ENCODE measurements at places on chromosomes 3 and 15.

DNA sequence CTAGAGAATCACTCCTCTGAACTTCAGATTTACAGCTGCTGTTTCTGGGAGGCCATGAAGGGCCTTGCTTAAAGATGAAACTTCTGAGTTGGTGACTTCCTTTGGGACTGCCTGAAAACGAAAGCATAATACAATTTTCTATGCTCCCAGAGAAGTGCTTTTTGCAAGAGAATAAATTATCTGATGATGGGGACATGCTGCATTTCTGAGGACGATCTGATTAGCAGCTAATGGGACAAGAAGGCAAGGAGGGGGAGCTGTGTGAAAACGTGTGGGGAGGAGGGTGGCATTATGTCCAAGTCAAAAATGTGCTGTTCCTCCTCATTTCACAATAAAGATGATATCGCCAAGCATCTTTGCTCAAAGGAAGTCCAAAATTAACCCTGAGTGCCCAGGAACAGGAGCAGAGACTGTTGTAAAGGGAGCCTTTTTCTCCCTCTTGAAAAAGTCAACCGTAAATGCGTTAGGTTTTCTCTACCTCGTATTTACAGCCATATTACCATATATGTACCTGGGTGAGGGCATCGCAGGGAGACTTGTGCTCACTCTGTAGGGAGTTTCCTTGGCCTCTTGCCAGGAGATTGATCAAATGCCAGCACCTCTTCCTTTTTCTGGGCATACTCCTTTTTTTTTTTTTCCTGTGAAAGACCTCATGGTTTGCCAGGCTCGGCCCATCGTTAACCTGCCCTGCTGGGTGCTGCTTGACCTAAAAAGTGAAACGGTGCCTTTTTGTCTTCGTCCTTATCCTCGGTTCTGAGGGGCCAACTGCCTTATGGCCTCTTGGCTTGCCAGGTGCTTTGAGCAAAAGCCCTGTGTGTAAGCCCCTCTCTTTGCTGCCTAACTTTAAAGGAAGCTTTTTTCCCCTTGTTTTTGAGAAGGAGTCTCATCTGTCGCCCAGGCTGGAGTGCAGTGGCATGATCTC is 11.5 kb downstream of the ITPR1 start:
- peak; percentile 17 for ATAC-seq

DNA sequence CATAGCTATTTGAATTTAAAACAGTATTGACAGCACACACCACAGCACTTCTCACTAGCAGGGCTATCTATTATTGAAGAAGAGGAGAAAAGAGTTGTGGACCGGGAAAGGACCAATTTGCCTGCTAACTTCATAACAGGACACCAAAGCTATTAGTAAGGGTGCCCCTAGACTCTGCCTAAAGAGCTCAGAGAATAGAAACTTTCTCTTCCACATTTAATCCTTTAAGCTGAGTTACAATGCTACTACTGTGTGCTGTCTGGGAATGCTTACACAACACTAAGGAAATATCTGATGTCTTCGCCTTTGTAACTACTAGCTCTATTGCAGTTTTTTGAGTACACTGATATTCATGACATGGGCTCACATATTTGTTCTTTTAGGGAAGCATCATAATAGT is 13.5 kb upstream of the AADAC start:
- ATAC-seq = no peak

DNA sequence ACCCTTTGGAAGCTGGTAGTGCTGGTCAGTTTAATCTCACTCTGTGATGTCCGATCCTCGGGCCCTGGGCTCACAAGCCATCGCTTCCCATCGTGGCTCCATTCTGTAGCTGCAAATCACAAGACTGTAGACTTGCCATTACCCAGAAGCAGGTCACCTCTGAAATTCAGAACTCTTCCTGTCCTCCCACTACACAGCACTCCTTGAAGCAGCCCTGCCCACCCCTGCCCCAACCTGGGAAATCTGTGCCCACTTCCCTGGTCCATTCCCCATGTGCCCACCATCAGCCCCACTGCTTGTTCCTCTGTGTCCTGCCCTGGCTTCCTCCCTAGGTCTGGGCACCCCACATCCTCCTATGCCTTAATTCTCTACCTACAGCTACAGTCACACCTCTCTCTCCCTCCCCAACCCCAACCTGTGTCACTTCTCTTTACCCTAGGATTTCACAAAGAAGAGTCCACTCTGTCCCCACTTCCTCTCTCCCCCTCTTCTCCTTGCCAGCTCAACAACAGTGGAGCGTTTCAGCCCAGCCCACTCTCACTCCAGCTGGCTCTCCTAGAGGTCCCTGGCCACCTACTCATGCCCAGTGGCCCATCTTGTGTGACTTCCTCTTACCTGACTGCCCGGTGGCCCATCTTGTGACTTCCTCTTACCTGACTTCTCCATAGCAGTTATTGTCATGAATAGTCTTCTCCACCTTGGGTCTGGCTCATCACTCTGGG is 8.3 kb downstream of the ZNF710 start:
- ATAC-seq = peak; percentile 6

GRCh38 chr3:8328967-8329366 is 172.7 kb upstream of the LMCD1 start:
- ATAC-seq = no peak

Measured in esophagus mucosa (tissue), 1 donor.